ENCODE measurements at places on chromosomes 12 and 14.

DNA sequence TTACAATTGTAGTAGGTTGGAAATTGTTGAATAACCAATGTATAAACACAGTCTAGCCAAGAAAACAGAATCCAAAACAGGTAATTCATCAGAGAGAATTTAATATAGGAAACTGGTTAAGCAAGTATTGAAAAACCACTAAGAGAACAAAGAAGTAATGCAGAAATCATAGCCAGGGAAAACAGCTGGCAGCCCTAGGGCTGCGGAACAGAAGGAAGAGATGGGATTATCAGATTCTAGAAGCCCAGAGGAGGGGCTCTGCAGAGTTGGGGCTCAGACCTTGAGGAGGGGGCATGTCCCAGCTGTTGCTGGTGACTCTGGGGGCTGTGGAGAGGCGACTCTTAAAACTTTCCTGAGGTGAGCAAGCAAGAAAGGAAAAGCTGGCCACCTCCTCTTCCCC lies 49.4 kb downstream of the CD9 start:
- no peak for DNase-seq

- no peak for DNase-seq
Measured at GRCh38 chr14:32230695-32231280, 27.7 kb upstream of the RNU6-8 start.

- no peak for DNase-seq
Measured at GRCh38 chr12:54020591-54021405, 7.4 kb upstream of the HOXC6 start.

DNA sequence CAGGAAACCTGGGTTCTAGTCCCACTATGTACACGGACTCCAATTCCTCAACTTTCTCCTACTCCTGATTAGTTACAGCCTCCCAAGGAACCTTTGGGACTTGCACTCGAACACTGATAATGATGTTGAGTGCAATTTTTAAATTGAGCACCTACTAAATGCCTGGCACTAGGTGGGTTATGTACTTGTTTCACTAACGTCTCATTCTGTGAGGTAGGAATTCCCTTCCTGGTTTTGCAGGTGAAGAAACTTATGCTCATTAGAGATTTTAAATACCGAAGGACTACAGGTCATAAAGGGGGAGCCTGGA lies 536 bp downstream of the PARPBP start:
- no peak for DNase-seq

DNA sequence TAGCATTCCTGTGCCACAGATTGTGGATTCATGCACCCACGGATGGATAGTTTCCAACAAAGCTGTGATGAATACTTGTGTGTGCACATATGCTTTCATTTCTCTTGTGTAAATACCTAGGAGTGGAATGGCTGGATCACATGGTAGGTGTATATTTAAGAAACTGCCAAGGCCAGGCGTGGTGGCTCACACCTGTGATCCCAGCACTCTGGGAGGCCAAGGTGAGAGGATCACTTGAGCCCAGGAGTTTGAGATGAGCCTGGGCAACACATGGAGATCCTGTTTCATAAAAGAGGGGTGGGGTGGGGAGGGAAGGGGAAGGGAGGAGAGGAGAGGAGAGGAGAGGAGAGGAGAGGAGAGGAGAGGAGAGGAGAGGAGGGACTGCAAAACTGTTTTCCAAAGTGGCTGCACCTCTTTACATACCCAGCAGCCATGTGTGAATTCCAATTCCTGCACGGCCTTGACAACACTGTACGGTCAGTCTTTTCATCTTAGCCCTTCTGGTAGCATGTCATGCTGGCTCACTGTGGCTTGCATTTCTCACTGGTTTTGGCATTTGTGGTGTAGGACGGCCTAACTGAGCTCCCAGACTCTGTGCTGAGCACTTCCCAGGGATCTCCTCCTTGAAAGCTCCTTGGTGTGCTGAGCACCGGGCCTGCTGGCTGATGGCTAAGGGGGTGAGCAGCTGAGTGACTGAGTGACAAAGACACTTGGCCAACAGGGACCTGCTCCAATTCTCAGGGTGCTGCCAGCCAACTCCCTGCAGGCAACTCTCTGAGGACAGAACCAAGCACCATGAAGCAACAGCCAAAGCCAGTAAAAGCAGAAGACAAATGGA lies 27.9 kb downstream of the SYNE3 start:
- DNase-seq: no peak

DNA sequence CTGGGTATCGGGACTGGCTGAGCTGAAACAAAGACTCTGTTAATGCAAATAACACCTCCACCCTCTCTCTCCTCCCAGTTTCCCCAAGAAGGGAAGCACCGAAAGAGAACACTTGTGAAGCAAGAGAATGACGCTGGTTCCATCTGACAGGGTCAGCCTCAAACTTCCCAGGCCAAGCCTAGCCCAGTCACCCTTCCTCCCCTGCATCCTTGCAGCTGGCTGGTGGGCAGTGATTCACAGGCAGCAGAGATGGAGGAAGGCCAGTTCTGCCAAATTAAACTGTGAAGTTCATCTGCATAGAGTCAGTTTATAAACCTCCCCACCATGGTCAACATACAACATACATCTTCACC lies 2.8 kb downstream of the LRRC74A start:
- DNase-seq: no peak

DNA sequence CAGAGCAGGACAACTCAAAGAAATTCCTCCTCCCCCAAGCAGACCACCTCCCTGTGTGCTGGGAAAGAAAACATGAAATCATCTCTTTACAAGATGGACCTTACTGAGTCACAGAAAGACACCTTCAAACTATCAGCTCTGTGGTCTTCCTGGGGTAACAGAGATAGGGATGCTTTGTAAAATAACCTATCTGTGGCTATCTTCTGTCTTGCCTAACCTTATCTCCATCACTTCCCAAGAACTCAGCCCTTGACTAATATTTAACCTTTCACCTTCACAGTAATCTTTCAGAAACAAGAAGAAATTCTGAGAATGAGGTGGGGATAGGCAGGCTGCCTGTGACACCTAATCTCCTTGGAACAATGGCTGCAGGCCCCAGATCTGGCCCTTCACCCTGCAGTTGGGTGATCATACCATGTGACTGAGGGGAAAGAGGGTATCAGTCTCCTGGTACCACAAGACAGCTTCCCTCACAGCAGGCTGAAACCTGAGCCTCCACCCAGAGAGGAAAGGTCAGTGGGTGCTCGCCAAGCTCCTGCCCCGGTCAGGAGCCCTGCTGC lies 27.4 kb upstream of the CEBPE start:
- DNase-seq: no peak

GRCh38 chr12:11508699-11509098 lies 113.3 kb upstream of the PRB2 start:
- DNase-seq: no peak

- DNase-seq: no peak
Measured at GRCh38 chr12:114981036-114981435, 297.1 kb upstream of the TBX3 start.

GRCh38 chr12:74641262-74641661 lies 103.6 kb downstream of the ATXN7L3B start:
- no peak for DNase-seq
